Stimulated activated CD8-positive, alpha-beta memory T cell treated with anti-CD3 and anti-CD28 coated beads, Interleukin-7, amount 100 ng/mL, for 1 hour (primary cell): ENCODE measurements at places on chromosomes 3 and 15.

DNA sequence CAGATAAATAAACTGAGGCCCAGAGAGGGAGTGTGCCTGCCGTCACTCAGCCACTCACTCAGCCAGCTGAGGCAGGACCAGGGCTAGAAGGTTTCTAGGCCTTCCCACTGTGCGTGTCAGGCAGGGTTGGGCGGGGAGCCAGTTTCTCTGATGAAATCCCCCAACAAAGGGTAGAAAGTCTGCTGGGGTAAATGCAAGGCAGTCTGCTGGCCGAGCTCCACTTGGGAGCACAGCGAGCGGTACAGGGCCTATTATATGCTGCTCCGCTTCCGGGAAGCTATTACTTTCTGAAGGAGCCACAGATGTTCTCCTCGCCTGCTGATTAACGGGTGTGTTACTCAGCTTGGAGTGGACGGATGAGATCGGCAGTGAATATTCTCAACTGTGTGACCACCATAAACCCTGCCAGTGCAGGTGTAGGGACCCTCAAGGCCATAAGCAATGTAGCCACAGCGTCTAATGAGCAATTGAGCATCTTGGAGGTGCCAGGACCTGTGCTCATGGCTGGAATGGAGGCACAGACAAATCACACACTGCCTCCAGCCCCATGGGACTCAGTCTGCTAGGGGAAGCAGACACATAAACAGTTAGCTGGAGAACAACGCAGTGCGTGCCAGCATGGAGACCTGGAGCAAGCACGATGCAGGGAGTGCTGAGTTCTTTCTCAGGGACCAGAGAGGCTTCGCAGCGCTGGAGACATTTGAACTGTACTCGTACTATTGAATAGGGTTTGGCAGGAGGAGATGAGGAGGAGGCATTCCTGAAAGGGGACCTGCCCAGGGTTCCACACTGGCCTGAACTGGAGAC is 42.1 kb downstream of the CORO2B start:
- DNase-seq, result no peak

- DNase-seq, result no peak
Observed at GRCh38 chr3:89699229-89699628, 591.8 kb downstream of the EPHA3 start.

GRCh38 chr15:58438956-58439355 is 7.2 kb downstream of the LIPC start:
- DNase-seq, result no peak

DNA sequence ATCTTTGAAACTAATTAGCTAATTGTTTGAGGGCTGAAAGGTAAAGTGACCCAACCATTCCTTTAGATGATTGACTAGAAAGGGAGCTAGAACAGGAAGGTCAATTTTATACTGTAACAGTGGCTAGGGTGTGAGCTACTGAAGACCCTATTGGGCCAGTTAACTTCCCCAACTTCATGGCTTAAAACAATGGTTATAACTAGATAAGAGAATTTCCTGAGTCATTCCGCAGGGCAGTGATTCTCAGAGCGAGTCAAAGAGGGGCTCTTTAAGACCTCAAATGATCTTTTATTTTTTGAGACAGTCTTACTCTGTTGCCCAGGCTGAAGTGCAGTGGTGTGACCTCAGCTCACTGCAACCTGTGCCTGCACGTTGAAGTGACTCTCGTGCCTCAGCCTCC is 33.7 kb upstream of the TTBK2 start:
- no peak for DNase-seq

DNA sequence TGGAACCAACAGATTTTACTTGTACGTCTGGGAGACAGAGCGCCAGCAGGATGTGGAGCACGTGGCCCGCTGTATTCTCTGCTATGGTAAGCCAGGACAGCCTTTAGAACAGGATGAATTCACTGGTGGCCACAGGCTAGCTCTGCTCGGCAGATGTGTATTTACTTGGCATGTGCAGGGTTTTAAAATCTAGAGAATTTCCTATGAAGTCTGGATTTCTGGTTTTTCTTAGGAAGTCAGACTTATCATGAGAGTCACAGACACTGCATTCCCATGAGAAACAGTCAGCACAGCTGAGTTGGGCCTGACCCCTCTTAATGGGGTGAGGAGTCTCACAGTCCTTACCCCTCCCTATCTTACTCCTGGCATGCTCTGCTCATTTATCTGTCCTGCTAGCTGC is 84.6 kb upstream of the COL6A5 start:
- no peak for DNase-seq

DNA sequence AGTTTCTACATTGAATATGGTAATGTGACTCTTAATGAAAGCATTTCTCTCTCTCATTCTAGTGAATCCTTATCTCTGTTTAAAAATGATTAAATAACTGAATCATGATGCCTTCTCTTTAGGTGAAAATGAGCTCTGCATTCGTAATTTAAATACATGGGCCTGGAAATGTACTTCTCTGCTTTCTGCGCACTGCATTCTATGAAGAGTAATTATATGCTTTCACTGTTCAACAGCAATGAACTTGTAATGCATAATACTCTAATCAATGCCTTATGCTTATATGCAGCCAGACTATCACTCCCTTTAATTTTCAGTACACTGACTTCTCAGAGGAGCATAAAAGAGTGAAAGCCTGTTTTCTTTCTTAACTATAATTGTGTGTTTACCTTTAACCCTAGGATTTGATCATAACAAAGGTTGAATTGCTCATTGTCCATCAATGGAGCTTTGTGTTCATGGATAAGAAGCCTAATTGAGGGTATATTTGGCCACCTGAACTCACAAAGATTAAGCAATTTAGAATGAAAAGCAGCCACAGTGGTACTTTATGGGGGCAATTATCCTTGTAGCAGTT is 330.8 kb upstream of the PDZRN3 start:
- DNase-seq, result no peak

DNA sequence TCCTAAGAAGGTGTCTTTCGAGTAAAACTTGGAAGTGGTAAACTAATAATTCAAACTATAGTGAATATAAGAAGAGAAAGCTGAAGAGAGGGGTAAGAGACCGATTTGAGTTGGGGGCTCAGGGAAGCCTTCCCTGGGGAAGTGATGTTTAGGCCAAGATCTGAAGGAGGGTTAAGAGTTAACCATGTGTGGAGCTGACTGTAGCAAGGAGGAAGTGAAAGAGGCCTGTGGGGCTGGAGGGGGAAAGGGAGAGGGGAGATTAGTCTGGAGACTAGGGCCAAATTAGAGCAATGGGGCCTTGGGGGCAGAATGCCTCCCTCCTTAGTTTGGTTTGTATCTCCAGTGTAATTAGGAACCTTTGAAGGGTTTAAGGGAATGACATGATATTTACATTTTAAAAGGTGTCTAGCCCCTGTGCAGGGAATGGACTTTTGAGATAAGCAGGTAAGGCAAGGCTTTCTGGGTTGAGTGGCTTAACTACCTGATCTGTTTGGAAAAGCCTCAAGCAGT is 2.2 kb downstream of the ZNF592 start:
- DNase-seq, result no peak

- no peak for DNase-seq
Observed at GRCh38 chr15:40424483-40425115, 16.2 kb upstream of the BAHD1 start.

DNA sequence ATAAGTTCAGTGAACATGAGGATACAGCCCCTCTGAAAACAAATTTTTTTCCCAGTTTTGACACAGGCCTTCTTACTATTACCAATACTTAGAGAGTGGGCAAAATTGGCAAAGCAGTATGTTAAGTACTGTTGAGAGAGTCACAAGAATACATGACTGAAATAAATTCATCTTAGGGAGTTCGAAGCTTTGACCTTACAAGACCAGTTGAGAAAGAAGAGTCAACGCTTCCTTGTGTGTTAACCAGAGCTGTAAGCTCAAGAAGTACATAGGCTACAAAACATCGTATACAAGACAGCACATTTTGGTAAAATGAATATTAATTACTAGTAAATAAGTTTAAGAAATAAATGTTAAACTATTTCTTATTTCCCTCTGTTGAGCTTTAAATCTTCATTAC is 164.4 kb upstream of the RORA start:
- DNase-seq, result no peak

DNA sequence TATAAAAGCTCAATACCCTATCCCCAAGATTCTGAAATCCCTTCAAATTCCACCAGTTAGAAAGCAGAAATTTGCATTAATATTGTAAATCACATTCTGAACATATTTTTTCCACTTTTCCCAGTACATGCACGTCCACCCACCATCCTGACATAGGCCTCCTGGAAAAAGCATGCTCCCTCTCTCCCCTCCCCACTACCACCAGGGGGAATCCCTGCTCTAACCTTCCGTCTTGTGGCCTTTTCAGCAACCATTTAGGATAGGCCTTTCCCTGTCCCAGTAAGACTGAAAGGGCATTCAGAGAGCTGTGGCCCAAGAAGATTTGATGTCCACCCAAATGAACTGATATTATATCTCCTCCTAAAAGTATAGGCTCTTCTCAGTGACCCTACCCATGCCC is 182.1 kb downstream of the ARRDC4 start:
- no peak for DNase-seq

DNA sequence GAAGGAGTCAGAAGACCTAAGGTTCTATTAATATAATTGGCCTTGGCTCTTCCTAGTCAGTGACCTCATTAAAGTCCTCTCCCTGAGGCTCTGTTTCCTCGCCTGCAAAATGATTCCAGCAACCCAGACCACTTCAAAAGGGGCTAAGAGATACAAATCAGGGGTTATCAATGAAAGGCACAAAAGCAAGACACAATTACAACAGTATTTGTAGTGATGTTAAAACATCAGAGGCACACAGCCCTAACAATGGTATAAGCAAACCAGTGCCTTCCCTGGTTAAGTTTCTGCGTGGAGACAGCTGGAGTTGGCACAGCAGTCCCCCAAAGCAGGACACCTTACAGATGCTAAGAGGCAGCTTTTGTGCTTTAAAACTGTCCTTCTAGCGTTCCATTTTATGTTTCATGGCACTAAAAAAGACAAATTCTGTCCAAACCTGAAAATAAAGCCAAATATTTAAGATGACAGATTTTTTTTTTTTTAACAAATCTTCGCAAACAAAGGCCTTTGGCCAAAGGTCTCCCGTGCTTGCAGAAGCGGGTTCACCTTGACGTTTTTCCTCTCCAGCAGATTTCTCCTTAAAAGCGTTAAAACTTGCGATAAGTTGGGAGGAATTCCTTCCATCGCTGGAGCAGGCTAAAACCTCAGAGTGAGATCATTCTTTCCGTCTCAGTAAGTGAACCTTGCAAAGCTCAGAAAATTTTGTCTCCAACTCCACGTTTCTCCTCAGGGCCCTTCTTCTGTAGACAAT is 999 bp downstream of the ZNF280D start:
- DNase-seq, result no peak

GRCh38 chr3:88611826-88612326 is 462.1 kb downstream of the C3orf38 start:
- no peak for DNase-seq

DNA sequence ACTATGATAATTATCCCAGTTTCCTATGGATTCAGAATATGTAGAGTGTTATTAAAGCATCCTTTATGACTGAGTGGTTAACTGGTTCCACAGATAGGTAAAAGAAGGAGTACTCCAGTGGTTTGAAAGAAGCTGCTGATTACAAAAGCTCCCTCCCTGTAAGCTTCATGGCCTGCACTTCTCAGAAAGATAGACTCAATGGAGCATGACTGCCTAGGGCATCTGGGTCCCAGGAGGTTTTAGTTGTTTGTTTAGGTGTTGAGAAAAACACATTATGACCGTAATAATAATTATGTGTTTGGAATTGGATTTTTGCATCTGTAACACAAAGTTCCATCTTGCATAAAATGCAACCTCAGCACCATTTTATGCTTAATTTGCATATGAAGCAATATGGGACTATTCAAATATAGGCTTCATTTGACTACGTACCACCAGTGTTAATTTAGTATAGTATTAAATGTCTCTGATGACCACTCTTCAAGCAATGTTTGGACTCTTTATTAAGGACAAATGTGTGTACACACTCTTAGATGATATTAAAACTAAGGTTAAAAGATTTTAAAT is 121.1 kb downstream of the ROBO2 start:
- DNase-seq, result no peak

- no peak for DNase-seq
Observed at GRCh38 chr3:72727172-72727571, 121.1 kb downstream of the SHQ1 start.

- DNase-seq, result no peak
Observed at GRCh38 chr15:96422125-96422524, 91.6 kb downstream of the NR2F2 start.

GRCh38 chr3:53715815-53716483 is 130.3 kb downstream of the CHDH start:
- no peak for DNase-seq

GRCh38 chr3:132709761-132710160 is 12.4 kb downstream of the NPHP3 start:
- no peak for DNase-seq

- DNase-seq, result no peak
Observed at GRCh38 chr3:175274474-175275218, 415.5 kb downstream of the NAALADL2 start.

GRCh38 chr3:66692042-66692765 is 191.4 kb upstream of the LRIG1 start:
- DNase-seq, result no peak

- DNase-seq, result no peak
Observed at GRCh38 chr3:188497021-188497420, 343.1 kb downstream of the LPP start.

GRCh38 chr3:152400887-152401286 is 132.2 kb downstream of the MBNL1 start:
- DNase-seq, result no peak

GRCh38 chr15:69612112-69612511 is 159.5 kb downstream of the RPLP1 start:
- DNase-seq, result no peak

DNA sequence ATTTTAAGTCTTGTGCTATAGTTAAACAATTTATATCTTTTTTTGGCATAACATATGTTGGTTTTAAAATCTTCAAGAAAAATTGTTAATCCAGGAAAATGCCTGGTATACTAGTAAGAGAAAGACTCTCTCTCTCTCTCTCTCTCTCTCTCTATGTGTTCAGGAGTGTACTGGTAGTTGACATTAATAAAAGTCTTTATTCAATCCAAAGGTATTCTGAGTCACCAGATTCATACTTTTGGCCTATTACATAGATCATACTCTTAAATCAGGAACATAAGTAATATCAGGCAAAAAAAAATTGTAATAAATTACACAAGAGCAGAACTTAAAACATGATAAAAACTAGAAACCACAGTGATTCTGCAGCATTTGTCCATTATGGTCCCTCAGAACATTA is 70.2 kb downstream of the TFG start:
- DNase-seq, result no peak

DNA sequence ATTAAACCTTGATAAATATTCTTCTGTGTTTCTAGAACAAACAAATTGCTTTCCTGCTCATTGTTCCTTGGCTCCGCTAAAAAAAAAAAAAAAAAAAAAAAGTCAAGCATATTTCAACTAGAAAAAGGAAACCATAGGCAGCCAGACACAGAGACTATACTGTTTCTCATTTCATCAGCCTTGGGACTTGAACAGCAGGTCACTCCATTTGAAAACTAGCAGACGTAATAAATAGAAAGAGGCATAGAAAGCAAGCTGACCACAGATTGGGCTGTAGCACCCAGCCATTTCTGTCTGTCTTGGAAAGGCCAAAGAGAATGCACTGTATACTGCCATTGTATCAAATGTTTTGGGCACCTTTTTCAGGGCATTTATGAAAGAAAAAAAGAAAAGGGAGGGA is 697.1 kb downstream of the NLGN1 start:
- DNase-seq, result no peak
